ENCODE measurements at places on chromosomes 6 and 20. TPM values are rescaled to one million over a fixed set of nuclear protein-coding genes. Genes with fewer than 3 reads are reported as not detected.
A peak's percentile ranks its signal among the peaks of the same experiment; 100 is the strongest.

DNA sequence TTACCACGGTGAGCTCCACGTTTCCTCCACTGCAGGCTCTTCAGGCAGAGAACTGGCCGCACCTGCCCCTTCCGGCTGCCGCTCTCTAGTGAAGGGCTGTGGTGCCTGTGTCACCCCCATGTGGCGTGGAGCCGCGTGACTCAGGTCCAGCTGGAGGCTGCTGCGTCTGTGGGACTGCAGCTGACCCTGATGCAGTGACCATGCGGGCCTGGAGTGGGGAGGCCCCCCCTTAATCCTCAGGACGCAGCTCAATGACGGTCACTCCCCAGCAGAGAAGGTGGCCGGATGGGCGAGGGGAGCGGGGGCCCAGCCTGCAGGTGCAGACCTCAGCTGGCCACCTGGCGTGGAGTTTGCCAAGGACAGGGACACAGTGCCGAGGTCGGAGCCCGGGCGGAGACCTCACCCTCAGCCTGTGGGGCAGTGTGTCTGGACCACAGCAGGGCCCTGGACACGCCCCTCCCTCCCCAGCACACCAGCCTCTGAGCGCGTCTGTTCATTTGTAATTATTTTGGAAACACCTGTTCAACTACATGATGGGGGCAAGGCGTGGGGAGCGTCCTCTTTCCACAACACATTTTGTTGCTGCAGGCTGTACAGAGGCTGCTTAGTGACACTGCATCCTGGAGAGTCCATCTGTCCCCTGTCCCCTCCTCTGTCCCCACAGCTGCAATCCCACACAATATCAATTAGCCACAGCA is 10.7 kb downstream of the BHLHE23 start:
- DNase-seq, result no peak
- no peaks in the 10 kb centered on the region for H3K36me3 ChIP-seq
- no peak overlapping the region for H3K4me3 ChIP-seq
- peaks cover 6% of the 10 kb centered on the region for H3K4me1 ChIP-seq
- H3K27ac ChIP-seq, result no peak overlapping the region
- H3K27me3 ChIP-seq, result peaks cover 26% of the 10 kb centered on the region

DNA sequence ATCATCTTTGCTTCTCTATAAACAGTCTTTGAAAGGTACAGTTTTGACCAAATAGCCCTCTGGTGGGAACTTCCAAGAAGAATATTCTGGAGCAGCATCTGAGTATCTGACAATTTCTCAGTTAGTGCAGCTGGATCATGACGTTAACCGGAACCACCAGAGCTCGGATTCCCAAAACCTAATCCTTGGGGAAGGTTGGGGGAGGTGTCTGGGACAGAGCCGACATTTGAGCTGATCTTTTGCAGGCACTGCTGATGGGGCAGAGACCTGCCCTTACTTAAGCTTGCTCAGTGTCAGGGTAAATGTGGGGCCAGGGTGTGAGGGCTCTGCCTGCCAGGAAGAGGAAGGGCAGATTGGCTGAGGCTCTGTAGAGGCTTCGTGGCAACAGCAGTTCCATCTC is 416.6 kb downstream of the DHX35 start:
- H3K4me3 ChIP-seq, result no peak overlapping the region
- no peak for DNase-seq
- H3K36me3 ChIP-seq, result no peaks in the 10 kb centered on the region

DNA sequence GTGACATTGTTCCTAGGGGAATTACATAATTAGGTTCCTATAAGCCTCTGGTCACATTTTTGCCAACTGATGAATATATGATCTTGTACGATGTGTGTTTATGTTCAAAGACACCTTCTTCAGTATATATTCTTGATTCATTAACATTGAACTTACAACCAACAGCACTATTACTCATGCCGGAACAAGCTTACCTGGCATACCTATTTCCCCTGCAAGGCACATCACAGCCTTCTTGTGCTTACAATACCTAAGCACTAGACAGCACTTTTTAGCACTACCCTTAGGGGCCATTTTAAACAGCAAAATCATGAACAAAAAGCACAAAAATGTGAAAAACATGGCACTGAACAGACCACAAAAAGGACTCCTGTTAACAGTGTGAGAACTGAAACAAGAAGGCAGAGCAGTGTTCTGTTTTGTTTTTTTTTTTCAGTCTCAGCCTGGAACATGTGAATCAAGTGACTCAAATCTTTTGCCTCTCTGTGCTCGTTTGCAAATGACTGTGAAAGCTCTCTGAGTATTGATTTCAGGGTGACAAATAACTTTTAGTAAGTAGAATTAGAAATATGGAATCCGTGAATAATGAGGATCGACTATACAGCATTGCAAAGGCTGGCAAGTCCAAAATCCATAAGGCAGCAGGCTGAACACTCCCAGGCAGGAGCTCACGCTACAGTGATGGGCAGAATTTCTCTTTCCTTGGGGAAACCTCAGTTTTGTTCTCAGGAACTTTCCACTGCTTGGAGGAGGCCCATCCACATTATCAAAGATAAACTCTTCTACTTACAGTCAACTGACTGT is 102.3 kb upstream of the TSHZ2 start:
- H3K4me3 ChIP-seq, result no peak overlapping the region
- no peaks in the 10 kb centered on the region for H3K27me3 ChIP-seq
- DNase-seq, result no peak
- H3K4me1 ChIP-seq, result peaks cover 6% of the 10 kb centered on the region
- no peaks in the 10 kb centered on the region for H3K36me3 ChIP-seq

DNA sequence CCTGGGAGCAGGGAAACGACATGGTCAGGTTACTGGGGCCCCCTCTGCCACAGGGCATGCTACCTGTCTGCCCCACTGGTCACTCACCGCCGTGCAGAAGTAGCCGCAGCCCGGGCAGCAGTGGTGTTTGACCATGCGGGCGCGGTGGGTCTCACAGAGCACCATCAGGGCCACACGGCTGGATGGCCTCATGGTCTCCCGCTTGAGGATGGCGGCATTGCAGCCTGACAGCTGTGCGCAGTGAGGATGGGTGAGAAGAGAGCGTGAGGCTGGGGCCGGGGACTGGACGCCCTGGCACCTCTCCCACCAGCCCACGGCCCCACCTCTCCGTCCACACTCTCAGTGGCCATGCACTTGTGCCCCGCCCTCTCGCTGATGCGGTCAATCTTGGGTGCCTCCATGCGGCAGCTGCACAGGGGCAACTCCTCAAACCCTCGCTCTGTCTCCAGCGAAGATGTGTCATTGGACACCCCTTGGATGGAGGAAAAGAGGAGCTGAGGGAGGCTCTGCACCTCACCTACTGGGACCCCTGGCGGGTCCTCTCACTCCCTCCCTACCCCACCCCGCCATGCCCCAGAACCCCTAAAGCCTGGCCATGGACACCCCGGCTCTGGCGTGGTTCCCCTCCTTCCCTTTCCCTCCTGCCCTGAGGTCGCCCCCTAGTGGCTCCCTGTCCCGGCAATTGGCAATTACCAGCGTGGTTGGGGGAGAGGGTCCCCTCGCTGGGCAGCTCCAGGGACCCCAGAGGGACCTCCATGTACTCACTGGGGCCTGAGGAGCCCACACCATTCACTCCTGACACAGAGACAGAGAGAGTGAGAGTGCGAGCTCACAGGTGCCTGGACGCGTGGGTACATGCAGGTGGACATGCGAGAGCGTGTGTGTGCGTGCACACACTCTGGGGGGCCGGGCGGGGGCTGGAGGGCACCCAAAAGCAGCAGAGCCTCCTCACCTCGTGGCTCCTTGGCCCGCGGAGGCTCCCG is 8.9 kb downstream of the EHMT2 start:
- H3K4me1 ChIP-seq, result peaks cover 6% of the 10 kb centered on the region
- H3K4me3 ChIP-seq, result no peak overlapping the region

- no peaks in the 10 kb centered on the region for H3K27me3 ChIP-seq
- peaks cover 52% of the 10 kb centered on the region for H3K36me3 ChIP-seq
- DNase-seq, result no peak
Observed at GRCh38 chr6:119182875-119183274, 104.4 kb upstream of the FAM184A start.

DNA sequence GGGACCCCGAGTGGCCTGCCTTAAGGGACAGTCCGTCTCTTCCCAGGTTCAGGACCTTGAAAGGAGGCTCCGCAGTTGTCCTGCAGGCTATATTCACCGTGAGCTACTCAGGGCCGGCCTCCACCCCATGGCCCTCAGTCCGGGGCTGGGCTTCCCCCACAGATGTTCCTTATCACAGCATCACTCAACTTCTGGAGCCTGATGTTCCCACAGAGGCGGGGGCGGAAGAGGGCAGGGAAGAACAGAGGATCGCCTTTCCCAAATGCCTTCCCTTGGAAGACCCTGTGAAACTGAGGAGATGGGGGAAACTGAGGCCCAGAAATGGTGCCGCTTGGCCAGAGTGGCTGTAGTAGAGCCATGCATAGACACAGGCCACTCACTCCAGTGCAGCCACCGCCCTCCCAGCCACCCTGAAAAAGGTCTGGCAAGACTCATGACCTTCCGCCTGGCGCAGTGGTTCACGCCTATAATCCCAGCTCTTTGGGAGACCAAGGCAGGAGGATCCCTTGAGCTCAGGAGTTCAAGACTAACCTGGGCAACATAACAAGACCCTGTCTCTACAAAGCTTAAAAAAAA is 4.3 kb upstream of the COX4I2 start:
- no peak overlapping the region for H3K4me3 ChIP-seq
- no peaks in the 10 kb centered on the region for H3K36me3 ChIP-seq
- no peak overlapping the region for H3K27ac ChIP-seq

GRCh38 chr20:11551479-11551878 is 366.2 kb upstream of the BTBD3 start:
- H3K27me3 ChIP-seq, result no peaks in the 10 kb centered on the region
- H3K27ac ChIP-seq, result no peak overlapping the region
- H3K4me3 ChIP-seq, result no peak overlapping the region
- no peaks in the 10 kb centered on the region for H3K36me3 ChIP-seq
- DNase-seq, result no peak

DNA sequence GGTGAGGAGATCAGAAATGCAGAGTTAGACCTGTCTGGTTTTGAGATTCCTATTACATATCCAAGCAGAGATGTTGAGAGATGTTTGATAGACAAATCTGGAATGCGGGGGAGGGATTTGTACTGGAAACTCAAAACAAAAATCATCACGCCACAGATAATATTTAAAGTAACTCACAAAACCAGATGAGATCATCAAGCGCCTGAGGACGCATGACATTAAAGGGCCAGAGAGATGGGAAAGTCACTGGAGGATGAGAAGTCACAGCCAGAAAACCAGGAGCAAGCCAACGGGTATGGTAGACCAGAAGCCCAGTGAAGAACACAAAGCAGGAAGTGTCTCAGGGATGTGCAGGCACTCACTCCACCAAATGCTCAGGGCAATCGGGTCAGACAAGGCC is 87.7 kb downstream of the DLL1 start:
- no peak overlapping the region for H3K4me3 ChIP-seq
- peaks cover 3% of the 10 kb centered on the region for H3K27me3 ChIP-seq
- H3K27ac ChIP-seq, result no peak overlapping the region
- no peaks in the 10 kb centered on the region for H3K36me3 ChIP-seq
- peak; percentile 44 for DNase-seq
- H3K4me1 ChIP-seq, result no peaks in the 10 kb centered on the region

- no peak overlapping the region for H3K27ac ChIP-seq
- DNase-seq, result no peak
- H3K36me3 ChIP-seq, result no peaks in the 10 kb centered on the region
- H3K4me1 ChIP-seq, result no peaks in the 10 kb centered on the region
Observed at GRCh38 chr6:84403545-84403944, 176.1 kb upstream of the CEP162 start.

DNA sequence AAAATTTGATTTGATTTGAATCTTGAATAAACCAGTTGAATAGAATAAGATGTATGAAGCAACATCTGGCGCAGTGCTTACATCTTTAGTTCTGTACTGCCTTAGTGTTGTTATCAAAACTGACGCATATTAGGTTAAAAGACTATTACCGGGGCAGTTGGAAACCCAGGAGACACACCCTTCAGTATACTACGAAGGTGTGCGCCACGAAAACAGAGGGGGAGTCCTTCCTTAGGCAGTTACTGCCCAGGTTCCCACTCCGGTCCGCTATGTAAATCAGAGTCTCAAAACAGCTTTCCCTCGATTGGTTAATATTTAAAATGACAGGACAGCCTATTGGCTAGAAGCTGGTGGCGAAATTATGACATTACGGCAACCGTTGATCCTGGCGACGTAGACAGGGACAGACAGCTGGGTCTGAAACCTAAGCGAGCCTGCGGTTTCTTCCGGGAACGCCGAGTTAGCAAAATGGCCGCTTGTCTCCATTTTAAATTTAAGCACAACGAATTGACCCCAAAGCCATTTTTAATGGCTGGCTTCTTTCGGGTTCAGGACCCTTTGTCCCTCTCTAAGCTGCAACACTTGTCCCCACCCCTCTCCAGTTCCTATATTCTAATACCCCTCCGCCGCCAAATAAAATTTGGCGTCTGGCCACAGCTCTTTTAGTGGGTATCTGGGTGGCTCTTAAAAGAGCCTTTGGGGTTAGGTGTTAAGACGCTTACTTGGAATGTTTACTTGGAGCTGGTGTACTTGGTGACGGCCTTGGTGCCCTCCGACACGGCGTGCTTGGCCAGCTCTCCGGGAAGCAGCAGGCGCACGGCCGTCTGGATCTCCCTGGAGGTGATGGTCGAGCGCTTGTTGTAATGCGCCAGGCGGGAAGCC is 35.8 kb downstream of the HFE start:
- DNase-seq, result peak; percentile 97
- peaks cover 5% of the 10 kb centered on the region for H3K27me3 ChIP-seq
- peaks cover 44% of the 10 kb centered on the region for H3K4me1 ChIP-seq
- H3K4me3 ChIP-seq, result peak overlapping the region; percentile 96

DNA sequence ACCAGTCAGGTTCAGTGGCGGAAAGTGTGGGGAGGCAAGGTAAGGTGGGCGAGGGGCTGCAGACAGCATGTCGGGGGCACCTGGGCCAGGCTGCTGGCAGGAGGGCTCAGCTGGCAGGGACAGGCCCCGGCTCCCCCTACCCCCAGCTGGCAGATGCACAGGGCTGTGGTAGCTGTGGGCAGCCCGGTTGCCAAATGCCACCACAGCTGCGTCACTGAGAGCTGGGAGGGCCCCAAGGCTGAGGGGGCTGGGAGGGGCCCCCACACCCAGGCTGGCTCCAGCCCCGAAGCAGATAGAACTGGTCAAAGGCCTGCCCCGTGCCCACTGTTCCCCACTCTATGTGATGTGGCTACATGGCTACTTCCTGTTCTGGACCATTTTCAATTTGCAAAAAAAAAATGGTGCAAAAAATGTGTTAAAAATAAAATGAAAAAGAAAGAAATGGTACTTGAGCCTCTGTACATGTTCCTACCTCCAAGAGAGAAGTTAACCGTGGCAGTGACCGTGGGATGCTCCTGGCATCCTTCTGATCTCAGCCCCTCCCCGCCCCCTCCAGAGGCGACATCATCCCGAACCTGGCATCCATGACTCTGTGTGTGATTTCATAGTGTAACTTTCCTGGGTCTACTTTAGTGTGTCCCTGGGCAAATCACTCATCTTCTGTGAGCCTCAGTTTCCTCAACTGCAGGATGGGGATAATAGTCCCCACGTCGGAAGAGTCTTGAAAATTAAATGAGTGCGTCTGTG is 64.4 kb downstream of the UBE2V1 start:
- H3K4me1 ChIP-seq, result peaks cover 10% of the 10 kb centered on the region
- no peak overlapping the region for H3K4me3 ChIP-seq
- DNase-seq, result no peak
- H3K27ac ChIP-seq, result no peak overlapping the region

The TRIM15 gene
- total RNA-seq, result 0.24 TPM

The OR2J1 gene
- not detected for total RNA-seq

The DIDO1 gene
- 61.2 TPM for total RNA-seq

The SAMD3 gene
- total RNA-seq, result 2.5 TPM

The CDYL gene
- 24.4 TPM for total RNA-seq

The HCRTR2 gene
- not detected for total RNA-seq

The HTR1B gene
- not detected for total RNA-seq

Measured in activated CD4-positive, alpha-beta T cell treated with anti-CD3 and anti-CD28 coated beads, Interleukin-2, amount 10 ng/mL, durations not matched to agents 24 days and 14 days (primary cell).